Activated CD4-positive, alpha-beta T cell treated with anti-CD3 and anti-CD28 coated beads, Interleukin-2, amount 50 U/mL, for 1 hour (primary cell): ENCODE measurements at places on chromosomes 6 and 20.

GRCh38 chr20:52684176-52684575 lies 288.0 kb upstream of the TSHZ2 start:
- DNase-seq = no peak

DNA sequence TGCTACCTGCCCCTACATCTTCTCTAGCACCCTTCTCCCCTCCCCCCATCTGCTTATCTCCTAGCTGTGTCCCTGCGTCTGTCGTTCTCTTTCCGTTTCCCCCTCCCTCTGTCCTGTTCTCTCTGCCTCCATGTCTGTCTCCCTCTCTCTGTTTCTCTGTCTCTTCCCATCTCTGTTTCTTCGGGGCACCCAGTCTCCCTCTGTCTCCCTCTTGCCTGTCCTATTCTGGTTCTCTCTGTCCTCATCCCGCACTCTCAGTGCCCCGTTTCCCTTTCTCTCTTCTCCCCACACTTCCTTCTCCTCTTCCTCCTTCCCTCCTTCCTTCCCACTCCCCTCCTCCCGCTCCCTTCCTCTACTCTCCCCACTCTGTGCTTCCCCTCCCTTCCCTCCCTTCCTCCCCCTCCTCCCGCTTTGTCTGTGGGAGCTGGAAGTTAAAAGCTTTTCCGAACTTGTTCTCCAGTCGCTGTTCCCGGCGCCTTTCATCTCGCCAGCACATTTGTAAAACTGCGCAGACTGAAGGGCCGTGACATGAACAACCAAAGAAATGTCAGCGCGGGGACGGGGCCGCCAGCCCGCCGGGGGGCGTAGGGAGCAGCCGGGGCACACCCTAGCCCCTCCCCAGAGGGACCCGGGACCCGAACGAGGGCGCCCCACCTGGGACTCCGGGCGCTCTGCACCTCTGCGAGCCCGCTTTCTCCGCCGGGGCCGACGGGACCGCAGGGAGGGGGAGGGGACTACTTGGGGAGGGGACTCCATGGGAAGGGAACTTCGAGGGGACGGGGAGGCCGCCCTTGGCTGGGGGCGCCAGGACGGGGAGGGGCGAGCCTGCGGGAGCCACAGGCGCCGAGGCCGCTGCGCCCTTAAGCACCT lies 4.0 kb upstream of the CDH22 start:
- DNase-seq = no peak

- DNase-seq = no peak
Observed at GRCh38 chr6:16721977-16722376, 39.3 kb downstream of the ATXN1 start.

DNA sequence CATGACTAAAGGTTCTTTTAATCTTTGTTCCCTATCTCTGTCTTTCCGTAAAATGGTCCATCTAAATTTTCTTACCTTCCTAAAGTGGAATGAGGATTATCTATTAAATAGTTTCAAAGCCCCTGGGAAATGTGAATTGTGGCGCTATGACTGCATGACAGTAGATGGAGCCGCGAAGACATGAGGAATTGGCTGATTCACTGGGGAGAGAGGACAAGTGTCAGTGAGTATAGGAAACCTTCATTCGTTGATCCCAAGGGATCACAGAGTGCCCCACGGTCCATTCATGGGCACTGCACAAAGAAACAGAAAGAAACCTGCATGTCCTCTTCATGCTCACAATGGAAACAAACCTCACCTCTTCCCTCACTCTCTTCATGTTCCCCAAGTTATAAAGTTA lies 479.3 kb upstream of the BTBD3 start:
- DNase-seq = no peak

GRCh38 chr20:33401921-33402369 lies 626 bp upstream of the CDK5RAP1 start:
- no peak for DNase-seq

DNA sequence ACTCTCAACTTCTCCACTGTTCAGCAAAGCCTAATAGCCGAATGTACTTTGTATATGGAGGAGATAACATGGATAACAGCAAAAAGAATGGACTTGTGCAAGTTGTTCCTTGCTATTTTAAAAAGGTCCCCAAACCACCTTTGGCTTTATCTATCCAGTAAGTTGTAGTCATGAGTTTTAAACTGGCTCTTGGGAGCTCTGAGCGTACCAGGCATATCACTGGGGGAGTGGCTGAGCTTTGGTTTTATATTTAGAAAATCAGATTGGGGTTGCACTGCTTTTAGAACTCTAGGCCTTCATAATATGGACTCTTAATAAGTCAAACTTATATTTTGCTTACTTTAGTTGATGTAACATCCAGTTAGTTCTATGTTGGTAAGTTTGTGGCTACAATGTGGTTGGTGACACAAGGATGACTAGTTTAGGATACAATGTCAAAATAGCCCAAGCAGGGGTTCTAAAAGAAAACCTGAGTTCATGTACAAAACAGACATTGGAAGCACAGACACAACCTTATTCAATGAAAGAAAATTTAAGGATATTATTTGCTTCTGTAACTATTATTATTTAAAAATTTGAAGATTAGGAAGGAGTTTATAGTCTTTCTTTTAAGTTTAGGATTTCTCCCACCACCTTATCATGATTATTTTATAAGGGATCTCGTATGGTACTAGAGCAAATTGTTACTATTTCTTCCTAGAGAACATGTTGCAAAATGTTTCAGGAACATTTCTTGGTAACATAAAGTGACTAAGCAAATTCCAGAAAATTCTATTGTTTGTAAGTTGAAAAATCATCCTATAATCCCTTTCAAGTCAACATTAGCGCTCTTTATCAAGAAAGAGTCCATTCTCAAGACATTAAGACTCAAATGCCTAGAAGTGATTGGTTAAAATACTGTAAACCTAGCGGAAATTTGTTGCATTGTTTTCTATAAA lies 165.8 kb upstream of the SUPT3H start:
- DNase-seq = no peak
